ENCODE measurements at places on chromosomes 4 and X.

DNA sequence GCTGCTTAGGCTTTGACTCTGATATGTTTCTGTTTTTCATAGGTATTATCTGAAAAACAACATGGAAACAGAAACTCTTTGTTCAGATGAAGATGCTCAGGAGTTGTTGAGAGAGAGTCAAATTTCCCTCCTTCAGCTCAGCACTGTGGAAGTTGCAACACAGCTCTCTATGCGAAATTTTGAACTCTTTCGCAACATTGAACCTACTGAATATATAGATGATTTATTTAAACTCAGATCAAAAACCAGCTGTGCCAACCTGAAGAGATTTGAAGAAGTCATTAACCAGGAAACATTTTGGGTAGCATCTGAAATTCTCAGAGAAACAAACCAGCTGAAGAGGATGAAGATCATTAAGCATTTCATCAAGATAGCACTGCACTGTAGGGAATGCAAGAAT, 238.6 kb downstream of the RAPGEF2 start:
- DNase-seq, result no peak

- peak; percentile 61 for DNase-seq
Observed at GRCh38 chr4:10157478-10158332, 41.1 kb upstream of the WDR1 start.

GRCh38 chr4:40419231-40419912, 84.2 kb downstream of the CHRNA9 start:
- no peak for DNase-seq

DNA sequence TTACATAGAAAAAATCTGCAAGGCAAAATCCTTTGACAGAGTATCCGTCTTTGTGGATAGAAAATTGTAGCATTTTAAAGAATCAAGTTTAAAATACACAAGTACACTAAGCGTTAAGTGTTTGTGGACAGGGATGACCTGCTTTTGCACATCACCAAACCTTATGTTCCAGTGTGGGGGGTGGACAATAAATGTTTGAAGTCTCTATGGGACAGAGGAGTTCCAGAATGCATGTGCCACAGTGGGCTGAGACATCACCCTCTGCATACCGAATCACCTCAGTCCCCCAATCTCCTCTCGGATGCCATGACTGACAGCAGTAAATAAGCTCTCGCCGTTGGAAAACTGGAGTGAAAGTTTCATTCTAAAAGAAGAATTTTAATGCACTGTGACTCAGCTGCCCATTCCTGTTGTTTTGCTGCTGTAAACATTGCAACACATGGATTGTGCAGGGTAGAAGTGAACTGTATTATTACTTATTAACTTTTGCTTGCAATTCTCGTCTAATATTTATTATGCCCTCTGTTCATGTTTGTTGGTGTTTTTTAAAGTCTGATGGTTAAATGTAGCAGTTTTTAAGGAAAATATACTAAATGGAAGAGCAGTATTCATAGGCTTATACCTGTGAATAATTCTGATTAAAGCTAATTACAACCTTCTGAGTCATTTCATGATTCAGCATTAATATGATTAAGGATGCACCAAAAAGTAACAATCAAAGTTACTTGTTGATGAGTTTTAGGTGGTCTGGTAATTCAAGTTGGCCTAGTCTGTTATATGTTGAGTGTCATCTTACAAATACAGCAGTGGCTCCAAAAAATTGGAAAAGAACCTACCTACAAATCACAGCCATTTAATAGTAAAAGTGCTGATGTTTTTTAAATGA, 24.0 kb downstream of the CDKN2AIP start:
- DNase-seq, result no peak
